ENCODE measurements at places on chromosomes 7 and 10. TPM values are rescaled to one million over a fixed set of nuclear protein-coding genes. Genes with fewer than 3 reads are reported as not detected.

BTBD16 gene
- 0.45 TPM for total RNA-seq

RPEL1 gene
- total RNA-seq = 0.17 TPM

GNG11 gene
- 66.1 TPM for total RNA-seq

ADAMTS14 gene
- total RNA-seq = not detected

ZPBP gene
- total RNA-seq = not detected

AKR1C2 gene
- total RNA-seq = 823 TPM

FAM131B gene
- total RNA-seq = 0.06 TPM

AZGP1 gene
- not detected for total RNA-seq

COL26A1 gene
- total RNA-seq = 0.09 TPM

GJD4 gene
- total RNA-seq = not detected

TMEM176A gene
- total RNA-seq = 0.10 TPM

EIF3A gene
- total RNA-seq = 204 TPM

PRSS37 gene
- not detected for total RNA-seq

PRKAG2 gene
- 22.1 TPM for total RNA-seq

PRF1 gene
- not detected for total RNA-seq

CDK13 gene
- 50.3 TPM for total RNA-seq

MTURN gene
- 2.5 TPM for total RNA-seq

CDC14C gene
- total RNA-seq = 0.23 TPM

GRCh38 chr10:28020993-28021982 lies 22.4 kb upstream of the ODAD2 start:
- no peak for DNase-seq

DNA sequence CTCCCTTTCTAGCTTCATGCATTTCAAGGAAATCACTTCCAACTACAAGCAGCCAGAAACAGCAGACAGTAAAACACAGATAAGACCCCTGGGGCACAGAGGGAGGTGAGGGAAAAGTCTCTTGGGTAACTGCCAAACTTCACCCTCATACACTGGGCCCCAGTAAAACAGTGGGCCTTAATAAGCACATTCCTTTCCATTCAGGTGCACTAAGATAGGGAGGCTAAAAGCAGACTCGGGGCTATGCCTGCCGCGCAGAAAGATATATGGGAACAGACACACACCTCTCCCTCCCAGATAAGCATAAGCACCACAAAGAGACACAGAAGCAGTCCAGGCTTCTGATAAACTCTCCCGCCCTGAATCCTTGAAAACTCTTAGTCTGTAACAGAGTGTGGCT lies 117.0 kb downstream of the TYW1B start:
- DNase-seq = no peak

GRCh38 chr7:27148031-27148755 lies 619 bp upstream of the HOXA6 start:
- DNase-seq = no peak

DNA sequence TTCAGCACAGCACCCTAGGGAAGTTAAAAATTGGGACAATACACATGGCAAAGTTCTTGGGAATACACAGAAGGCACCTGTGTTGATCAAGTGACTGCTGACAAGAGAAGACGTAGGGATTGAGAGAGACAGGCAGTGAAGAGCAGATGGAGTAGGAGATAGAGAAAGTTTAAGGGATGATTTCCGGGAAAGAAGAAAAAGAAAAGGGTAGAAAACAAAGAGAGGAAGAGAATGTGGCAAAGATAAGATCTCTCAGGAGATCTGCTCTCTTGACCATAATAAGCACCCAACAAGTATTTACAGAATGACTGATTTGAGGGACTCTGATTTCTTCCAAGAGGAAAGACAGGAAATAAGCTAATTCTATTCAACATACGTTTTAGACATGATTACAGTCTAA lies 15.1 kb upstream of the RALA start:
- DNase-seq = no peak

GRCh38 chr7:86664991-86665390 lies 21.3 kb downstream of the GRM3 start:
- DNase-seq = no peak

GRCh38 chr10:72206511-72207229 lies 9.1 kb upstream of the ANAPC16 start:
- DNase-seq = no peak

DNA sequence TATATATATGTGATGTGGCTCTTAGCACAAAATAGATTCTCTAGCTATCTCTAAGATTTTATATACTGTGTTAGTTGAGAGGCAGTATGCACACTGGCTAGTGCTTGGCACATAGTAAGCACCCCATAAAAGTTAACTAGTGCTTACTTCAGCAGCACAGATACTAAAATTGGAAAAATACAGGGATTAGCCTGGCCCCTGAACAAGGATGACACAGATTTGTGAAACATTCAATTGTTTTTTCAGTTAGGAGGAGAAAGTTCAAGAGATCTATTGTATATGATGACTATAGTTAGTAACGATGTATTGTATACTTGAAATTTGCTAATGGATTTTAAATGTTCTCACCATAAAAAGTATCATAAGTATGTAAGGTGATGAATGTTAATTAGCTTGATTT lies 78.3 kb upstream of the LRRC17 start:
- DNase-seq = no peak

DNA sequence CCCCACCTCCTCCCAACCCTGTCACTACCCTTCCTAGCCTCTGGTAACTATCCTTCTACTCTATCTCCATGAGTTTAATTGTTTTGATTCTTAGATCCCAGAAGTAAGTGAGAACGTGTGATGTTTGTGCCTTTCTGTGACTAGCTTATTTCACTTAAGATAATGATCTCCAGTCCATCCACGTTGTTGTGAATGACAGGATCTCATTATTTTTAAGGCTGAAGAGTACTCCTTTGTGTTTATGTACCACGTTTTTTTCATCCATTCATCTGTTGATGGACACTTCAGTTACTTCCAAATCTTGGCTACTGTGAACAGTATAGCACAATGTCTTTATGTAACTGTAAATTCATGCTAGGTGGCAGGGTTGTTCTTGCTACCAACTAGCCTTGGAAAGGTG lies 461.6 kb downstream of the PLXDC2 start:
- no peak for DNase-seq

DNA sequence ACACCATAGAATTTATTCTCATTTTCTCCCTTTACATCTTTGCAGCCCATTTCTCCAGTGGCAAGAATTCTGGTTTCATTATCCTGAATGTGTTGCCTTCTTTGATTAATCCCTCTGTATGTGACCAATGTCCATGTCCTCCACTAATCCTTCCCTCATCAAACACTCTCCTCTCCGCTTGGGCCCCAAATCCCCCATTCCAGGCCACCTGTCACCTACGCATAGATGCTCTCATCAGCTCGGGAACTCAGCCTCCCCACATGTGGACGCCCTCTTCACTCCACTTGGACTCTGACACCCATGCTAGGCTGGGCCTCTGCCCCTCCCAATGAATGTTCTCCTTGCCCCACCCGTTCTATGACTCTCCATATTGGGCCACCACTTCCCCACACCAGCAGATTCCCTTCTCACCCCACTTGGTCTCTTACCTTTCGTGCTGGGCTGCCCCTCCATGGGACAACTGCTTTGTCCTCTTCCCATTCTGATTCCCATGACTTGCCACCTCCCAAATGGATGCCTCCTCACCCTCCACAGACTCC lies 18.7 kb upstream of the RBM20 start:
- no peak for DNase-seq

GRCh38 chr7:155287284-155287935 lies 10.3 kb upstream of the INSIG1 start:
- DNase-seq = no peak

DNA sequence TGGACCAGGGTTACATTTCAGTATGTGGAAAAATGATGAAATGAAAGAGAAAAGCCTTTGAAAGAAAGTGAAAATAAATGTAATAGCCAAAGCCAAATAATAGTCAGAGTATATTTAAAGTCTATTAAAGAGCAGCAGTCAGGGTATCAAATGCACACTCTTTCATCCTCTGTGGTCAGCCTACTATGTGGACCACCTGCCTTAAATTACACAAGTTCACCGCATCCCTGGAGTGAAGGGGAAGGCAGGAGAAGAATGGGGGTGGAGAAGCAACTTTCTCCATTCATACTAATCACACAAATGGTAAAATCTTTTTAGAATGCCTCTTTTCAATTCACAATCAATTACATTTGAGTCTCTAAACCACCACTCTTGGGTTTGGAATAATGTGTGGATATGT lies 16.0 kb downstream of the TWIST1 start:
- no peak for DNase-seq

DNA sequence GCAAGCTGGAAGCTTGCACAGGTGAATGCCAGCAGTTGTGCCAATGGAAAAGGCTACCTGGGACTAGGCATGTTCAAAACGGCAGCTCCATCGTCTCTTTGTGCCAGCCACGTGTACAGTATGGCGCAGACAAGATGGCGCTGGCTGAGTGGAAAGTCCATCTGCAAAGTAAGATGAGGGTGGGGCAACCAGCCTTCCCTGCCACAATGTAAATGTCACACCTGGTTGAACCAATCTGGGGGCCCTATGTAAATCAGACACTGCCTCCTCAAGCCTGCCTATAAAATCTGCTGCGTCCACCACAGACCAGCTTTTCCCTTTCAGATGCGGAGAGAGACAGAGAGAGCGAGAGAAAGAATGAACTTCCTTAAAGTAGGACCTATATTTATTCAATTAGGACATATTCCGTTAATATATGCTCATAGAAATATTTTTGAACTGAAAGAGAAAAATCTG lies 18.5 kb upstream of the C7orf33 start:
- DNase-seq = no peak

GRCh38 chr7:143405173-143406001 lies 3.3 kb downstream of the EPHA1 start:
- no peak for DNase-seq

GRCh38 chr7:96430356-96430755 lies 108.5 kb upstream of the SLC25A13 start:
- no peak for DNase-seq

- no peak for DNase-seq
These were observed 62.8 kb downstream of the GSAP start for GRCh38 chr7:77353407-77353721.

GRCh38 chr7:139820089-139820488 lies 9.0 kb upstream of the TBXAS1 start:
- no peak for DNase-seq

- DNase-seq = peak; percentile 55
These were observed 124.3 kb downstream of the CUX1 start for GRCh38 chr7:101941481-101942383.

- peak; percentile 90 for DNase-seq
These were observed at the start of gene ZSWIM8 for GRCh38 chr10:73785211-73785720. TSS of gene ZSWIM8 (plus strand) at chr10:73785606. CDS start at chr10:73785879, 273 bp downstream.

GRCh38 chr10:59229441-59229840 lies 53.0 kb downstream of the PHYHIPL start:
- no peak for DNase-seq

- DNase-seq = no peak
These were observed 74.6 kb downstream of the CALN1 start for GRCh38 chr7:72337390-72338167.

GRCh38 chr7:100969066-100969615 lies at the start of gene MUC12:
TSS of gene MUC12 (plus strand) at chr7:100969565. CDS start at chr7:100969623, 58 bp downstream.
- DNase-seq = no peak

DNA sequence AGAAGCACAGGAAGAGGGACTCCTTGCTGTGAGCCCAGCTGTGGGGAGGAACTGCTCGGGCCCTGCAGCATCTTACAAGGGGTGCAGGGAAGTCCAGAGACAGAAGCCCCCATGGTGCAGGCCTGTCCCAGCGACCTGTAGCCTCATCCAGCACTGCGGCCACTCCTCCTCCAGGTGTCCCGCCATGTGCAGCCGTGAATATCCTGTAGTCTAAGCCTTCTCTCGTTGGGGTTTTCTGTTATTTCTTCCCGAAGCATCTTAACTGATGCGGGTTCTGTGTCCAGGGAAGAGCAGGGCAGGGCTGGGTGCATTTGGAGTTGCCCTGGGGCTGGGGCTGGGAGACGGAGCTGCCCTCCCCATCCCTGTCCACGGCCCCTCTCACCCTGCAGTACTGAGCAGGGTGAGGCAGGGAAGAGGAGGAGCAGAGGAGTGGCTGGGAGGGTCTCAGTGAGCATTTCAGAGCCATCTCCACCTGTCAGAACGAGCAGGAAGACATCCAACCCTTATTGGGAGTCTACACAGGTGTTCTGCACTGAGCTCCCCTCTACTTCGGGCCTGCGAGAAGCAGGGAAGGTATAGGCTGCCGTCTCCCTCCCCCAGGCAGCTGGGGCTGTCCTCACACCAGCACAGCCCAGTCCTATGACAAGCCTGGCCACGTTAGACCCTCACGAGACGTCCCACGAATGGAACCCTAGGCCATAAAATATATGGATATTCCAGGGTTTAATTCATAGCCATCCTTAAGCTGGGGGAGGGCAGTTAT lies 494.5 kb downstream of the DNAJB6 start:
- DNase-seq = no peak

DNA sequence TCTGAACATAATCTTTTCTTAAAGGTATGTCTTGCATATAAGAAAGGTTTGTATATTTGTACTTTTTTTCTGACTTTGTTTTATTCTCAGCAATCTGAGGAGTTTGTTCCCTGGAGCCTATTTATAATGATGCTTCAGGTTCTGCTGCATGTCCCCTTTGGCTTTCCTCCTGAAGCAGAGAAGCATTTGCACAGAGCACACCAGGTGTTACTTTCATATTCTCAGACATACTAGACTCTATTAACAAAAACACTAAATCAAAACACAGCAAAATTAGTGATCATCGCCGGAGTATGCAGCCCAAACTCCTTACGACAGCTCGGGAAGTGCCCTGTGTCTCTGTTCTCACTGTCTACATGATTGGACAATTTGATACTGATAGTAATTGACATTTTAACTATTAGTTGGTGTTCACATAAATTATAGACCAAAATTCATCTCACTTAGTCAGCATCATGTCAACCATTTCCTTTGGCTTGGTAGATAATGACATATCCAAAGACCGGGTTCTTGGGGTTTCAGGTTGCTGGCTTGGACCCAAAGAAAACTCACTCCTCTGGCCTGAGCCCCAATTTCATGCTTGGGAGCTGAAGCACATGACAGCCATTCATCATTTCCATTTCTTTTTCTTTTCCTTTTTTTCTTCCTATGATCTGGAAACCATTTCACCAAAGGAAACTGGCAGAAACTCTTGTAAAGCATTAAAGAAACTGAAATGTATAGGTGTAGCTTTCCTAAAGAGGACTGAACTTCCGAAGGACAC lies 400.1 kb upstream of the NRP1 start:
- DNase-seq = no peak

- peak; percentile 32 for DNase-seq
These were observed 25.9 kb downstream of the HTRA1 start for GRCh38 chr10:122487174-122487765.

DNA sequence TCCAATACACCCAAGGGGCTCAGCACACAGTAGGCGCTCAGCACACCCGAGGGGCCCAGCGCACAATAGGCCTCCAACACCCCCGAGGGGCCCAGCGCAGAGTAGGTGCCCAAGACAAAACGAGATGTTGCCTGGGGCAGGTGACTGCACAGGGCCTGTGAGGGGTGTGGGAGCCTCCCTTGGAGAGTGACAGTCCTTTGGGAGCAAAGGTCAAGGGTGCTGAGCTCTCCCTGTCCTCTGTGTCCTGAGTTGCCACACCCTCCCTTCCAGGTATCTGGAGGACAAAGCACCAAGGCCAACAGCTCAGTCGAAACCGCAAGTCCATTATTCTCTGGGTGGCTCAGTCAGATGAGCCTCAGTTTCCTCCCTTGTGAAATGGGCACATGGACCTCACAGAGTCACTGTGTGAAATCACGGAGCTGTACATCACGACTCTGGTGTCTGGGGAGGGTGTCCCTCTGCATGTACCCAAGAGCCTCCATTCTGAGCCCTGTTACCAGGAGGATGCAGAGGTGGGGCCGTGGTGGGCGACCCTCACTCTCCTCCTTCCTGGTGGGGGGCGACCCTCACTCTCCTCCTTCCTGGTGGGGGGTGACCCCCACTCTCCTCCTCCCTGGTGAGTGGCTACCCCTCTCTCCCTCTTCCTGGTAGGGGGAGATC lies 81.3 kb downstream of the FOXL3 start:
- no peak for DNase-seq
